ENCODE measurements at places on chromosomes 16 and 17.
A peak's percentile ranks its signal among the peaks of the same experiment; 100 is the strongest.

- no peak for DNase-seq
Observed at GRCh38 chr17:49992191-49992932, 2.7 kb downstream of the DLX3 start.

DNA sequence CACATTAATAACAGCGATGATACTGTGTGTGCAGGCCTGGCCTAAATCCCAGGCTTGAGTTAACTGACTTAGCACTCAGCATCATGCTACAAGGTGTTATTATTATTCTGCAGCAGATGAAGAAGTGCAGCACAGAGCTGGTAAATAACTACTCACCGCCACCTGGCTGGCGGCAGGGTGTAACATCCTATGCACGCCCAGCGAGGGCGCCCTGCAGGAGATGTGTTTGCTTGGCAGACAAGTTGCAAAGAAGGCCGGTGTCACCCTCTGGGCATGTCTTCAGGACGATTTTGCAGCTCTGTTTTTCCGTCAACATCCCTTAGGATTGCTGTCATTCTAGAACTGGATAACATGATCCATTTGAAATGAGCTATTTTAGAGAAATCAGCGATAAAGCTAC, 30.1 kb downstream of the DNAH9 start:
- DNase-seq = no peak

GRCh38 chr17:79752175-79752574, 21.4 kb downstream of the ENPP7 start:
- no peak for DNase-seq

DNA sequence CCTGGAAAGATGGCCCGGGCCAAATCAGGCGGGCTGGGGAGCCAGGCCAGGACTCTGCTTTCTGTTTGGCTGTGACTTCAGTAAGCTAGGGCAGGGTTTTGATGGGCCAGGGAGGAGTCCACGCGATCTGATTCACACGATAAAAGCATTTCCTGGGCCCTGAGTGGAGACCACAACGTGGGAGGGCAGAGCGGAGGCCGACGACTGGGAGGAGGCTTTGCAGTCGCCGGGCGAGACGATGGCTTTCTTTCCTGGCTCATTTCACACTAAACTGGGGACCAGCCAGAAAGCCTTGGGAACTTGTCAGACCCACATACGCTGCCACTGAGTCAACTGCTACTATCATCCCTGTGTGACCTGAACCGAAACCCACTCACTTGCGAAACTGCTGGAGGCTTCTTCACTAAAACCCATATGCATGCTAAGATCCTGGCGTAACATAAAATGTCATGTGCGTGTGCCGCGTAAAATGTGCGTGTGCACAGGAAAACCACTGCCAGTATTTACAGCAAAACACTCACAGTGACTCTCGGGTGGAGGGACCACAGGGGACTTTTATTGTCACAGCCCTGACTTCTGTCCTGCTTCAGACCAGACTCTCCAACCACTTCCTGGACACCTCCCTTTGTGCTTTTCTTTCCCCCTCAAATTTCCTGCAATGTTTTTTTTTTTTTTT, 14.2 kb upstream of the RHBDF2 start:
- DNase-seq = peak; percentile 68

DNA sequence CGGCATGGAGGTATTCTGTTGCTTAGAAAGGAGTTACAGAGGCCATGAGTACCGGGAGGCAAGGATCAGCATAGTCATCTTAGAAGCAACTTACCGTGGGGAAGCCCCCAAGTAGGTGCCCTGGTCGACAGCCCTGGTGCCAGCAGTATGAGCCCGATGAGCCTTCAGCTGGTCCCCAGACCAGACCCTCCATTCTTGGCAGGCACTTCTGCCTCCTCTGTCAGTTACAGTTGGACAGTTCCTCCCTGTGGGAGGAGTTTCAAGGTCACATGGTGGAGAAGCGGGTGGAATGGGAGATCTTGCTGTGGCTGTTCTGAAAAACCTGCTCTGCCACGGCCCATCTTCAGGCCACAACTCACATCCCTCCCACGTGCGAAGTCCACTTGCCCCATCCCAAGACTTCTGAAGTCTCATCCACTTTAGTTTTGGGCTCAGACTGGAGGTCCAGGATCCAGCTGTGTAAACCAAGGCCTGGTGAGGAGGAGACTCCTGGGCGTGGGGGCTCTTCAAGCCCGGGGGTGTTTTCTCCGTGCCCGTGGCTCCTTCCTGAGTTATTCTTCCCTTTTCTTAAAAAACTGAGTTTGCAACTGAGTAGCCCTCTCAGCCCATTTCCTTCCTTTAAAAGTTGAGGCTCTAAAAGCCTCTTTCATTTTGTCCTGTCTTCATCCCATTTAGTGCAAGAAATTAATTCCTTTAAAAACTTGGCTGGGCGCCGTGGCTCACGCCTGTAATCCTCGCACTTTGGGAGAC, 133.5 kb downstream of the SEC14L1 start:
- no peak for DNase-seq

DNA sequence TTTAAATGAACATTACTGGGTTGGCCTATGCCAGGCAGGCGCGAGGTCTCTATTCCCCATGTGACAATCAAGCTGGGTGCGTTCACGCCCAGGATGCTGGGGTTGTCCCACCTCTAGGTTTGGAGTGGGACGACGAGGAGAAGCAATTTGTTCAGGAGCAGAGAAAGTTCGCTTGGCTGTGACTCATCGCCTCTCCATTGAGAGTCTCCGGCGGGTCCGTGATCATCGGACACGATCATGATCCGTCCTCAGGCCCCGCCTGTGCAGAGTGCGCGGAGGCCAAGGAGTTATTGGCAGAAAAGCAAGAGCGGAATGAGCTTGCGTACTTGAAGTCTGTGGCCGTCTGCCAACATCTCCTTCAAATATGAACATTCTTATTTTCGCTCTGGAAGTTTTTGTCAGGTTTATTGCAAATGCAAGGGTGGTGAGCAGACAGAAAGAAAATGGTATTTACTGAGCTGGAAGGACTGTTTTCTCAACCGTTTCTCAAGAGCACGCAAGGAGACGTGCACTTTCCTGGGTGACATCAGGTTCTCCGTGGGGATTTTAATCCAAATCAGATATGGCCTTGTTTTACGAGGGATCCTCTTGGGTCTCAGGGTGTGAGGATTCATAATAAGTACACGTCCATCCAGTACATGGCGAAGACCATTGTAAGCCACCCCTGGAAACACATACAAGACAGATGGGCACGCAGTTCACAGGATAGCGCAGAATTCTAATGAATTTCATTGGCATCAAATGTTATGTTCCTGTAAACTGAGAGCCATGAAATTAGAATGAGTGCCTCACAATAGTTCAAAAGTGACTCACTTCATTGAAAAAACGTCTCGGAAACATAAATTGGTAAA, 70.1 kb upstream of the CREBBP start:
- peak; percentile 89 for DNase-seq

- DNase-seq = no peak
Observed at GRCh38 chr16:84848986-84849634, 29.3 kb downstream of the CRISPLD2 start.

DNA sequence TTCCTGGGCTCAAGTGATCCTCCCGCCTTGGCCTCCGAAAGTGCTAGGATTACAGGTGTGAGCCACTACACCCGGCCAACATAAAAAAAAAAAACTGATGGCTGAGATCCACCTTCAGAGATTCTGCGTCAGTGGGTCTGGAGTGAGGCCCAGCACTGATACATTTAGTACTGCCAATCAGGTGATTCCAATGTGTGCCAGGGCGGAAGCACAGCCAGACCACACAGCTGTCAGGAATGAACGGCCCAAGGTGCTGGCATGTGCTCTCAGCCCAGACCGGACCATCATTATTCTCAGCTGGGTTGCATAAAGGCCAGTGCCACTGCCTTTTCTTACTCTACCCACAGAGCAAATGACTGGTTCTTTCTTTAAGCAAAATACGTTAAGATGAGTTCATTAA, 1.2 kb upstream of the BCO1 start:
- no peak for DNase-seq

- no peak for DNase-seq
Observed at GRCh38 chr17:66904760-66905624, 59.5 kb upstream of the CACNG4 start.

DNA sequence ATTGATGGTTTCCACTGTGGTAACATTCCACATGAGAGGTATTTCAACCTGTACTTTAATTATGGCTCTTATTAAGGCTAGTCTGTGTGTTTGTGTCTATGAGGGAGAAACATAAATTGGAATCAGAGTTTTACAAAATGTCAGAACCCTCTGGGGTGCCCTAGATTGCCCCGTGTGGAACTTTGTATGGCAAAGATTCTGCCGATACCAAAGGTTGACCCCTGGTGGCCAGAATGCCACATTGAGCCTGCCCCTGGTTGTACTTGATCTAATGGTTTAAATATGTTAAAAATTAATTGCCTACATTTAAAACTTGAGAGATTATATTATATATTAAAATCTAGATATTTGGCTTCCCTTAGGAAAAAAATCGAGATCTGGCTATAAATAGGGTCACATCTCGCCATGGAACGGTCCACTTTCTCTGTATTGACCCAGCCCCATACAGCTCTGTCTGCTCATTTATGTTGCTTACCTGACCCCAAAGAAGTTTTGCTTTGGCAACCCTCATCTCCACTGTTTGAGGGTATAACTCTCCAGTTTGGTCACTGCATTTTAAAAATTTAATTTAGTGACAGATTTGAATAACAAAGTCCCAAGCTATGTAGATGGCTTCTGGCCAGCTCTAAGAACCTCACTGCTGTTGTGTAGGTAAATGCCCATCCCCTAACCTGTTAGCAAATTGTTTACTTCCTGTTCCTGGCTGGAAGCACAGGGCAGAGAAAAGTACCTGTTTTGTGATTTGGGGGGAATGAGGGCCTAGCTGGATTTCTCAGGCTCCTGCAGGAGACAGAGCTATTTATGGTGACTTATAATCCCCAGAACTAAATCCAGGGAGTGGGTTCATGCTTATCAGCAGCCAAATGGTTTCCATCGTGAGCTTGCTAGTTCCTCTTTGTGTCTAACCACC, 95.0 kb downstream of the PLCG2 start:
- peak; percentile 71 for DNase-seq

DNA sequence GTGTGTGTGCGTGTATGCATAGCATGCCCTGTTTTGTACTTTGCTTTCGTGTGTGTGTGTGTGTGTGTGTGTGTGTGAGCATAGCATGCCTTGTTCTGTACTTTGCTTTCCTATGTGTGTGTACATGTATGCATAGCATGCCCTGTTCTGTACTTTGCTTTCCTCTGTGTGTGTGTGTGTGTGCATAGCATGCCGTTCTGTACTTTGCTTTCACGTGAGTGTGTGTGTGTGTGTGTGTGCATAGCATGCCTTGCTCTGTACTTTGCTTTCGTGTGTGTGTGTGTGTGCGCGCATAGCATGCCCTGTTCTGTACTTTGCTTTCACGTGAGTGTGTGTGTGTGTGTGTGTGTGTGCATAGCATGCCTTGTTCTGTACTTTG, 27.4 kb downstream of the DRC3 start:
- no peak for DNase-seq

DNA sequence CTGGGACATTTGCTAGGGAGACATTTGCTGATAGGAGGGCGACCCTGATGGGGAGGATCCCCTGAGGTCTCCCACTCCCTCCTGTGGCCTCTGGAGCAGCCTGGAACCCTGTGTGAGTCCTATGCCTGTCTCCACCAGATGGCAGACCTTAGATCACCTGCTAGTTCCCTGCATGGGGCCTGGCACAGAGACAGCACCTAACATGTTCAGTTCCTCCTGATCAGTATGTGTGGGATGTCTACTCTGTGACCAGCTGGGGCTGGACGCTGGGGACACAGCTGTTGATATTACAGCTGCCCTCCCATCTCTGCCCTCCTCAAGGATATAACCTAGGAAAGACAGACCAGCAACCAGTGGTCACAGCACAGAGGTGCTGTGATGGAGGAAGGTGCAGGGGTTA, 1.1 kb upstream of the ADCY7 start:
- no peak for DNase-seq

DNA sequence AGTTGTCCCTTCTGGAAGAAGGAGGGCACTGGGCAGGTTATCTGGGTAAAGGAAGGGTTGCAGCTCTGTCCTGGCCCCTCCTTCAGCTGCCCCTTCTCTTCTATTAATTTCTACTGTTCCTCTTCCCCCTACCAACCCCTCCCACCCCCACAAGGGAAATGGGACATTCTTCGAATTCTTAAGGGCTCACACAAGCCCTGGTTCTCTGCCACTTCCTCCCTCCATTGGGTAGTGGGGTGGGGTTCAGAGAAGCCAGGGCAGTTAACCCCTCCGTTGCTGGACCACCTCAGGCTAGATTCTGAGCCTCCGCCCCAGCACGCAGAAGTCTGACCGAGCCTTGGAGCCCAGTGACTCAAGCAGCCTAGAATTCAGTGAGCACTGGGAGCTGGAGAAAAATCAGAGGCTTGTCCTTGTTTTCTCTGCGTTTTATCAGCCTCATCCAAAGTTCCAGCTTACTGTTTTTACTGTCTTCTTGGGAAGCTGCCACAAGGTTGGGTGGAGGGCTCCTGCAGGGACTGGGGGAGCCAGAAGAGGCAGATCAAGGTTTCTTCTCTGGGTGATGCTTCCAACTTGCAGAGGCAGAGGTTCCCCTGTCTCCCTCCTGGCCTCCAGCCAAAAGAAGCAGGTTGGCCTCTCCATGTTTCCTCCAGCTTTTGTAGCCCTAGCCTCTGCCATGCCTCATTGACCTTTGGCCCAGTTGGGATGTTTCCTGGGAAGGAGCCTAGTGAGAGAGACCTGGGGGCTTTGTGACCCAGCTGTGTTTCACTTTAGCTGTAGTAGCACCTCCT, 10.2 kb downstream of the LASP1 start:
- peak; percentile 80 for DNase-seq

All from adrenal gland (tissue), 19 donors.